ENCODE measurements at places on chromosomes 3 and 15.

GRCh38 chr15:68794863-68795262 lies 25.8 kb downstream of the ANP32A start:
- DNase-seq, result no peak

DNA sequence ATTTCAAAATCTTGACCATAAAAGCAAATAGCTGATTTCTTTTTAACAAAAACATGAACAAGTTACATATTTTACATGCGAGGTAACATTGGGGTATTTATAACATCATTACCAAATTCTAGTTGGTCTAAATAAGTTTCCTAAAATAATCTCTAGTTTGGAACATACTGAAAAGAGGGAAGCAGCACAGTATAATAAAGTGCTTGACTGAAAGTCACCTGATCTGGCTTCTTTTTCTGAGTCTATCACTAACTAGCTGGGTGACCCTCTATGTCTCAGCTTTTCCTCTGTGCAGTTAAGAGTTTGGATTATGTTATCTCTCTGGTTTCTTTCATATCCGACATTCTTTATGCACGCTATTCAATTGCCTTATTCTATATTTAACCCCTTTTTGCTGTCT lies 19.8 kb upstream of the CNTN4 start:
- no peak for DNase-seq

DNA sequence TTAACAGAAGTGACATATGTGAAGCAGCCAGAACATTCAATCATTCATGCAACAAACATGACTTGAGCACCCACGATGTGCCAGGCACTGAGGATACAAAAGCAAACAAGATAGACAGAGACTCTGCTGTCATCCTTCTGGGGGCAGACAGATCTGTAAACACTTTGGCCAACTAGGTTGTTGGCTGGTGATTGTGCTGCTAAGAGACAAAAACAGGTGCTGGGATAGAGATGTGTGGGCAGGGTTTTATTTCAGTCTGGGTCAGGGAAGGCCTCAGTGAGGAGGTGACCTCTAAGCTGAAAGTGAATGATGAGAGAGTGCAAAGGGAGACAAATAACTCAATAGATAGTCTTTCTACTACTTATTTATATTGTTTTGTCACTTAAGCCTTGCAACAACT lies 147.0 kb upstream of the VEPH1 start:
- DNase-seq, result no peak

DNA sequence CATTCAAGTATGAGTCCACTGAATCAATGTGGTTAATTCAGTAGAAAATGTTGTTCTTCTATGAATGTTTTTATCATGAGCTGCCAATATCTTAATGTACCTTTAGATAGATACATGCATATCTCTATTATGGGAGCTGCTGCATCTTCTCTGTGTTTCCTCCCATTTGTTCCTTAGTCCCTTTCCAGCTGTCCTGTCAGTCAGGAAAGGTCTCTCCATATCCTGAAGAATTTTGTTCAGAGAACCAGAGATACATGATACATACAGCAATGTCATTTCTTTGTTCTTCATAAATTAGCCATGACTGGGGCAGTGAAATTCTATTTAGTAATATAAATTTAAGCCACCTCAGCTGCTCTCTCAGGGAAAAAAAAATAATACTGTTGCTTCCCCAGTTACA lies 103.7 kb downstream of the P3H2 start:
- no peak for DNase-seq

DNA sequence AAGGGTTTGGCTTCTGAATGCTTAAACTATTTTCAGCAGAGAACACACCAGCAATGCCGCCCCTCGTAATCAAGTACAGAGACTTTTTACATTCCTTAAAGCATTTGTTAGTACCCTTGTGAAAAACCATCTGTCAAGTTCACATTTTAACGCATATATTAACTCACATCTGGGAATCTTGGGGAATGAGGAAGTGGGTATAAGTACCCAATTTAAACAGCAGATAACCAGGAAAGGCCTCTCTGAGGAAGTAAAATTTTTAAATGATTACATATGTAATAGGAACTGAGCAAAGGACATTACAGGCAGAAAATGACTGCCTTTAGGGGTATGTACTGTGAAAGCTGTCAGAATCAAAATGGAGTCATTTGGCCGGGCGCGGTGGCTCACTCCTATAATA lies 12.8 kb upstream of the CFAP44 start:
- DNase-seq, result no peak

DNA sequence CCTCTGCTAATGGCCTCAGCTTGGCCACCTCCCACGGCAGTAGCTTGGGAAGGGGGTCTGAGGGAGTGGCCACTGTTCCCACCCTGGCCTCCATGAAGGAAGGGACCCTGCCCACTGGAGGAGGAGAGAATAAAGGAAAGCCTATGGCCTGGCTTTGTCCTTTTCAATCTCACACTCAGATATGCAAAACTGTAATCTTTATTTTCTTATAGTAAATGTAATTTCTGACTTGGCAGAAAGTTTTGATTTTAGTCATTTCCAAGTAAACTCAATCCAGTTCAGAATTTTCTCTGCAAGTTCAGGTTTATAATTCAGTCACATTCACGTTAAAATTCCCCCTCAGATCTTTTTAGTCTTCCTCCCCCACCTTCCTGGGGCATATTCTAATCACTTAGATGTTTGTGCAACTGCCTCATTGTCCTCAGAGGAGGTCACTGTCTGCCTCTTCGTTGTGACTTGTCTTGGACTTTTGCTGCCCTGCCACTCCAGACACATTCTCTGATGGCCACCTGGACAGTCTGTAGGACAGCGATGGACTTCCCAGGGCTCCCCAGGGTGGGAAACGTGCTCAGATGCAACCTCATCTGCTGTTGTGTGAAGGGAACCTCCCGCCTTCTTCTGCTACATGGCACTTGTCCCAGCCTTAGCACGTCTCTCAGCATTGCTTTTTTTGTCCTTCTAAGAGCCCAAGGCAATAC lies 222.8 kb upstream of the TBL1XR1 start:
- DNase-seq, result no peak

DNA sequence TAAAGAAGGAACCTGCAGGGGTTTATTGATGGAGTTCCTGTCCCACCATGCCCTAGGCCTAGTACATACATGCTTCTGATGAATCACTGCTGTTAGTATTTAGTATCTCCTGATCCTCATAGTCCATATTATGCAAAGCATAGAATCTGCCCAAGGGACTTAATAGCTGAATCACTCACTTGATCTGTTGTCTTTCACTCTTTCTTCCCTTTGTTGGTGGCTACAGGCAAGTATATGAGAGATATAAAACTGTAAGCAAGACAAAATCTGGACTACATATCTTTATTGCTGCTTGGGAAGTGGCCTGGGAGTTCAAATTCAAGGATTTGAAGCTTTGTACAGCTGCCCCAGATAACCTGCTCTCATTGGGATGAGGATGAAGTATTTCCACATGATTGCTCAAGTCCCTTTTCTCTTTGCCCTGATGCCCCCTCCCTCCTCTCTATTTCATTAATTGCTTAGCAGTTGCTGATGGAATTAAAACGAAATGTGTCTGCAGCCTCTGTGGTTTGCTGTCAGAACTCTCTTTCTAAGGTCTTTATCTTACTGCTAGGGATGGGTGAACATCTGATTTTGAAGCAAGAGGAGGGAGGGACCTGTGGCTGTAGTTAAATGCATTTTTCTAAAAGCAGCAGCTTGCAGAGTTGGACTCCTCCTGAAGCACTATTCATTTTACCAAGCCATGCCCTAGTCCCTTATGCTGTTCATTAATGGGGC lies 114.1 kb downstream of the ZNF609 start:
- no peak for DNase-seq

GRCh38 chr15:43316016-43316970 lies 14.1 kb downstream of the LCMT2 start:
- DNase-seq, result no peak

- no peak for DNase-seq
Observed at GRCh38 chr3:161576714-161577510, 80.3 kb downstream of the OTOL1 start.

DNA sequence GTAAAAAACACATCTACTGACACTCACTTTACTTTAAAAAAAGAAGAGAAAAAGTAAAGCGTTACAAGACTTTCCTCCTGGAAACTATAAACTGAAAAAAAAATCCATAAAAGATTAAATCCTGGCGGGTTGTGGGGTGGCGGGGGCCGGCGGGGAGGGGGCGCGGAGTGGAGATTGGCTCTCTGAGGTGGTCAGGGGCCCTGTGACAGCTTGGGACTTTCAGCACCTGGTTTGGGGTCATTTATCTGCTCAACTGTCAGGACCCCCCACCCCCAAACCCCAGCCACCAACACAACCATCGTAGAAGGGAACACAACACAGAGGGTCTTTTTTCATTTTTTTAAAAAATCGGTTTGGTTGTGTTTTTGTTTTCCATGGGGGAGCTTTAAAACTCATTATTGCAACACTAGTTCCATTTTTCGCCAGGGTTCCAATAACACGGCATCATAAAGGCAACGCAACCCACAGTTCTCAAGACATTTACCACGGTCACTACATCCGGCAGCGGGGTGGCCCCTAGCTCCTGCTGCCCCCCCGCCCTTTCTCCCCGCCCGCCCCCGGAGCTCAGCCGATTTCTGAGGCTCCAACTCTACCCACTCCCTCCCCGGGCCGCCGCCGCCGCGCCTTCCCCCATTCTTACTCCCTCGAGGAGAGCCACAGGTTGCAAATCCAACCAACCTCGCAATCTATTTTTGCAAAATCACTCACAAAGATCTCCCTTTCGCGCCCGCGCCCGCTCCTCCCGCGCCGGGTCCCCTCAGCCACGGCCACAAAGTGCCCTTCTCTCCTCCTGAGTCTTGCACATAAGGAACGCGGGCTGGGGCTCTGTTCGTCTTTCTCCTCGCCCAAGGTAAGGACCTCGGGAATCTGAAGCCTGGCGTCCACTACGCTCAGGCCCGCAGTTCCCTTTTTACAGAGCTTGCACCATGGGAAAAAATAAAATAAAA lies 1.8 kb downstream of the BCL6 start:
- DNase-seq, result no peak

- DNase-seq, result no peak
Observed at GRCh38 chr3:22089284-22089683, 338.3 kb upstream of the ZNF385D start.

DNA sequence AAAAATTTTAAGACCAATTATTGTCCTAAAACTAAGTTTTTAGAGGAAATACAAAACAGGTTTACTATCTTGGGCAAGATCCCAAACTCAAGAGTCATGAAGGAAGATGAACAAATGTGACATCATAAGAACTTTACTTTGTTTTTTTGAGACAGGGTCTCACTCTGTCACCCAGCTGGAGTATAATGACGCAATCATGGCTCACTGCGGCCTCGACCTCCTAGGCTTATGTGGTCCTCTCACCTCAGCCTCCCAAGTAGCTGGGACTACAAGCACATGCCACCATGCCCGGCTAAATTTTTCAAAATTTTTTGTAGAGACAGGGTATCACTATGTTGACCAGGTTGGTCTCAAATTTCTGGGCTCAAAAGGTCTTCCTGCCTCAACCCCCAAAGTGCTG lies 69.3 kb downstream of the PCSK6 start:
- no peak for DNase-seq

Data from stimulated activated CD8-positive, alpha-beta memory T cell treated with anti-CD3 and anti-CD28 coated beads, Interleukin-4, amount 100 ng/mL, for 1 hour (primary cell).